ENCODE measurements at places on chromosomes 6 and 20.

DNA sequence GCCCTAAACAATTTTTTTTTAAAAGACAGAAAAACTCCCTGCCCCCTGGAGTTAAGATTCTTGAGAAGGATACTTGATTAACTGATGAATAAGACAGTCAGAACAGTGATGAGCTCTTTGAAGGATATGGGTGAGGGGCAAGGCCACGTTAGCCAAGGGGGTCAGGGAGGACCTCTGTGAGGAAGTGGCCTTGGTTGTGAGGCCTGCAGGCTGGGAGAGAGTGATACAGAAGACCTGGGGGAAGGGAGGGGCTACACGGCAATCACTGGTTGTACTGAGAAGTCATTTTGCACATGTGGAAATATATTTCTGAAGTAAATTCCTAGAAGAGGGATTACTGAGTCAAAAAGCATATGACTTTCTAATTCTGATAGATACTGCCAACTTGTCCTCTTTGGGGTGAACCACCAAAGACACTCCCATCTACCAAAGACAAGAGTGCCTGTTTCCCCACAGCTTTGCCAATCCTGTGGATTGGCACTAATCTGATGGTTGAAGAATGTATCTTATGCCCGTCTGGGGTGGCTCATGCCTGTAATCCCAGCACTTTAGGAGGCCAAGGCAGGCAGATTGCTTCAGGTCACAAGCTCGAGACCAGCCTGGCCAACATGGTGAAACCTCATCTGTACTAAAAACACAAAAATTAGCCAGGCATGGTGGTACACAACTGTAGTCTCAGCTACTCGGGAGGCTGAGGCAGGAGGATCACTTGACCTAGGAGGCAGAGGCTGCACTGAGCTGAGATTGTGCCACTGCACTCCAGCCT is 22.3 kb upstream of the BCAS4 start:
- no peak for DNase-seq

DNA sequence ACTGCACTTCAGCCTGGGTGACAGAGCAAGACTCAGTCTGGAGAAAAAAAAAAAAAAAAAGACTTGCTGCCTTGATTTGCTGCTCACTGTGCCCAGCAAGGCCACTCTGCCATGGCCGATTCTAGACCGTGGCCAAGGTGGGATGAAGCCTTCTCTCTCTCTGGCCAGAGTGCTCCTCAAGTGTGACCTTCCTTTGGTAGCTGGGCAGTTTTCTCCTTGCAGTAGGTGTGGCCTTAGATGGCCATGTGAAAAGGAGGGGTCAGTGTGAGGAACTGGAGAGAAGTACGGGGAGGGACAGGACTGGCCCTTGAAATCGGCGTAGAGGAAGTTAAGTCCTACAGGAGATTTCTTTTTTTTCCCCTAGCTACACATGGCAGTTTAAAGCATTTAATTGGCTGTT is 272.0 kb downstream of the ARID1B start:
- DNase-seq, result no peak

GRCh38 chr6:145087034-145087433 is 648.3 kb downstream of the EPM2A start:
- no peak for DNase-seq

DNA sequence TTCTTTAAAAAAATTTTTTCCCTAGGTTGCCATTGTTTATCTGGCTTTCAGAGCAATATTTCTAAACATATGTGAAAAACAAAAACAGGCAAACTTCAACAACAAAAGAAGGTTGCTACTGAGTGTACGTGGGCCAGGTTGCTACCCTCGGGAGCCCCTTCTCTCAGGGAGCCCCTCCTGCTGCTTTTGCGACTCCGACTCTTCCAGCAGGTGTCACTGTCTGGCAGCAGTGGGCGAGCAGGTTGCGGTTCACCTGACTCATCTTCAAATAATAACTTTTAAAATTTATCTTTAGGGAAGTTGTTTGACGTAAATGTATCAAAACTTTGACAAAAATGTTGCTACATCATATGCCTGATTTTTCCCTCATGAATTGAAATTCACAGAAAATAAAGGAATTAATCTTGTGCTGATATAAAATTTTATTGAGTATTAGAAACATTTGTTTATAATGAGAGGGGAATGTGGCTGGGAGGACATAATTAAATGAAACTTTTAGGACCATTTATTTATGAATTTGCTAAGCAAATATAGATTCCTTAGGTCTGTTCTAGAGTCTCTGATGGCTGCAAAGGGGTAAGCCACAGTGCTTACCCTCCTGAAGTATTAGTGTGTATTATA is 138.8 kb downstream of the HIVEP1 start:
- DNase-seq, result no peak

GRCh38 chr6:90066697-90067096 is 172.4 kb downstream of the GJA10 start:
- DNase-seq, result no peak

GRCh38 chr20:2224368-2224639 is 71.5 kb upstream of the TGM3 start:
- DNase-seq, result no peak

GRCh38 chr20:64047046-64047389 is 2.4 kb downstream of the SOX18 start:
- DNase-seq, result no peak

GRCh38 chr6:107122748-107123147 is 7.4 kb upstream of the BEND3 start:
- DNase-seq, result no peak

DNA sequence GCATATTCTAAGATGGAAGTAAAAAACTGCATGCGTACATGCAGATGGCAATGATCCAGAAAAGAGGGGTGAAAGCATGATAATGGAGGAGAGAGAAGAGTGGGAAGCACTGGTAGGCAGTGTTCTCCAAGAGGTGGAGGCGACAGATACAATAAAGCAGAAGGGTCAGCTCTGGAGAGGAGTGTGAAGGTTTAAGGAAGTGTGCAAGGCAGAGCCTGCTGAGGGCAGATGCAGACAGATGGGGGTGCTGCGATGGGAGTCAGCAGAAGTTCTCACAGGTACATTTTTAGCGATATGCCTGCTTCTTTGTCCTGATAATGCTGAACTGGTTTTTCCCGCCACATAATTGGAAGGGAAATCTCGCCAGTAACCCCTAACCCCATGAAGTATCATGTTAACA is 81.1 kb upstream of the C6orf118 start:
- DNase-seq, result no peak

DNA sequence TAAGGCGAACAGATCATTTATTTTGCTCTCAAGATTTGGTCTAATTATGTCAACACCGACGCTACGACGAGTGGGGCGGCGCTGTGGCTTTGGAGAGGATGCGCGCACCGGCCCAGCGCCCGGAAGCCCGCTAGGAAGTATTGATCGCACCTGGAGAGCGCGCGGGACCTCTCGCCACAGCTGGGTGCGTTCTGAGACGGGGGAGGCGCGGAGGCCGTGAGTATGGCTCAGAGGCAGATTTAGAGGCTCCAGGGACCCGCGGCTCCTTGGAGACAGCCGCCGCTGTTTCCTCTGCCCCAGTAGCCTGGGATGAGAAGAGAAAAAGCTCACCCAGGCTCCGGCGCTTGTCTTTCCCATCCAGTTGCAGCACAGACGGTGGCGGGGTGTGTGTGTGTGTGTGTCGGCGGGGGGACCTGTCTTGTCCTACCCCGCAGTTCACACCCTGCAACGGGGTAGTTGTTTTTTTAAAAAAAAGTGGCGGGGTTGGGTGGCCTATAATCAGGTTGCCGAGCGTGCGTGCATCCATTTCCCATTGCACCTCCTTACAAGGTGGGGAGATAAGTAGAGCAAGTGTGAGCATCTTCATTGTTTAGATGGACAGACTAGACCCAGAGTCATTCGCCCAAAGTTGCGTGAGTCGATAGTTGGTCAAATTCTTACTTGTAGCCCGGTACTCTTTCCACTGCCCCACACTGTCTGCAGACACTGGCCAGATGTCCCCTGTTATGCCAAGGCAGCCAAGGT is 11.2 kb downstream of the TFAP2D start:
- no peak for DNase-seq

DNA sequence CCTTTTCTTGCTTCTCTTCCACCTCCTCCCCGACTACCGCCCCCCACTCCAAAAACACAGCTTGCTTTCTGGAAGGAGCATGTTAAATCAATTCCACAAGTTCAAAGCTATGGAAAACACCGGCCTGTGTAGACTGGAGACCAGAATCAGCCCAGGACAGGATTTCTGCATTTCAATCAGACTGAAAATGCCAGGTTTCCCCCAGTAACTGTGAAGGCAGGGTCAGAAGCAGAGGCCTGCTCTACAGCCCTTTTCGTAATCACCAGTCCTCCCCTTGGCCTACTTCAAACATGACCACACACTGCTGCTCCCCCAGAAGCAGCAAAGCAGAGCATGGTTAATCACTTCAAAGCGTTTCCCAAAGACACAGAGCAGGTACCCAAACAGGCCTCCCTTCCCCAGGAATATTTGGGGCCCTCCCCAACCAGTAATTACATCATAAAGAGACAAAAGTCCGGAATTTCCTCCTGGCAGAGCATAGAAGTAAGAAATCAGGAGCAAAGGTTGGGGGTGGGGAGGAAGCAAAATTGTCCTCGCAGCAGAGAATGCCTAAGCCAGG is 38.4 kb downstream of the ZMYND8 start:
- DNase-seq, result no peak

DNA sequence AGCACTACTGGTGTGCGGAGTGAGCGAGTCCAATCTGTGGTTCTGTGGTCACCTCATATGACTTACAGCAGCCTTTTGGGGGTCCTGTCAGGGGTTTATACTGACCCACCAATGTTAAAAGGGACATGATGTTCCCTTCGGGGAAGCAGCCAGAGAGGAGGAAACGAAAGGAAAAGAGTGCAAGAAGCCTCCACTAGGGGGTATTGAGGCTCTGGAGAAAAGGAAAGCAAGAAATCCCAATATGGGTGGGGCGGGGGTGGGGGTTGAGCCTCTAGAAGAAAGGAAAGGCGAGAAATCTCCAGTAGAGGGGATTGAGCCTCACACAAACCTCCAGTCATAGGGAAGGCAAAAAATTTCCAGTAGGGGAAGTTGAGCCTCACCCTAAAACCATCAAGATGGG is 249.3 kb upstream of the ECI2 start:
- DNase-seq, result no peak

DNA sequence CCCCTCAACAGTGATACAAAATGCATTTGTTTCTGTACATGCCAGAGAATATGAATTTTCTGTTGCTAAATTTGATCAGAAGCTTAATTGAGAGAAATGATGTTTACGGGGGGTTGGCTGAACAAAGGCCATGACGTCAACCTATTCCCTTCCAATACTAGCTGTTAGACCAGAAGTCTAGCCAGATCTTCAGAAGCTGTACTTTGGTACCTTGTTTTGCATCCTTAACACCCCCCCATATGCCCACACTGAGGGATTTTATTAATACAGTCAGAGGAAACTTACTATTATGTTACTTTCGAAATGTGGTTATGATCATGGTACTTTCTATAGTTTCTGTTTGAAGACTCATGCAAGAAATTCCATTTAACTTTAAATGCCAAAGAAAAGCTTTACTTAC is 3.1 kb downstream of the NCOA7 start:
- DNase-seq, result no peak

DNA sequence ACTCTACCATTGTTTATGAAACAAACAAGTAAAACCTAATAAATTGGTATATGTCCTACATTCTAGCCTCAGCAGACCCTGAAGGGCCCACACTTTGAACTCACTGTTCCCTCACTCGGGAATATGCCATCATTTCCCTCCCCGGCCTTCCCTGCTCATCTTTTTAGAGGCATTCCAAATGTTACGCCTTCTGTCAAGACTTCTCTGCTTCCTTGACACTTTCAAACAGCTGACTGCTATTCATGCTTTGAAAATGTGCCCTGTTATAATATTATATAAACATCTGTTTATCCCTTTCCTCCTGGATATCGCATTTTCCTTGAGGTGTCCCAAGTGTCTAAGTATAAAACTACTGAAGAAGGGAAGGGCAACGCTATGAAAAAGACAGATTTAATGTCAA is 249.5 kb upstream of the THEMIS start:
- no peak for DNase-seq

DNA sequence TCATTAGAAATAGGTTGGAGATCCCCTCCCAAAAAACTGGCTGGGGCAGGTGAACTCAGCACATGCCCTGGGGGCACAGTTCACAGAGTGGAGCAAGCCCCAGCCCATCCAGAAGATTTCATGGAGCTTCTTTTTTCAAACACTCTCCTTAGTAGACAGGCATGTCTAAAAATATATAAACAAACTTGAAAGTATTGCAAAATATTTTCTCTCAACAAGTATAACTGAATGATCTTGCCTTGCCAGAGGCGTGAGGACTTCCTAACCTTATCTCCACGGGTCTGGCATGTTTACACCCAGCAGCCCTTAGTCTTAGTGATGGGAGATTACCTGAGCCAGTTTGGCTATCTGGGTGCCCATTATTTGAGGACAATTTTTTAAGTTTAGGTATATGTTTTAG is 107.1 kb downstream of the QRSL1 start:
- no peak for DNase-seq

GRCh38 chr6:46583081-46583480 is 69.5 kb downstream of the CYP39A1 start:
- no peak for DNase-seq

DNA sequence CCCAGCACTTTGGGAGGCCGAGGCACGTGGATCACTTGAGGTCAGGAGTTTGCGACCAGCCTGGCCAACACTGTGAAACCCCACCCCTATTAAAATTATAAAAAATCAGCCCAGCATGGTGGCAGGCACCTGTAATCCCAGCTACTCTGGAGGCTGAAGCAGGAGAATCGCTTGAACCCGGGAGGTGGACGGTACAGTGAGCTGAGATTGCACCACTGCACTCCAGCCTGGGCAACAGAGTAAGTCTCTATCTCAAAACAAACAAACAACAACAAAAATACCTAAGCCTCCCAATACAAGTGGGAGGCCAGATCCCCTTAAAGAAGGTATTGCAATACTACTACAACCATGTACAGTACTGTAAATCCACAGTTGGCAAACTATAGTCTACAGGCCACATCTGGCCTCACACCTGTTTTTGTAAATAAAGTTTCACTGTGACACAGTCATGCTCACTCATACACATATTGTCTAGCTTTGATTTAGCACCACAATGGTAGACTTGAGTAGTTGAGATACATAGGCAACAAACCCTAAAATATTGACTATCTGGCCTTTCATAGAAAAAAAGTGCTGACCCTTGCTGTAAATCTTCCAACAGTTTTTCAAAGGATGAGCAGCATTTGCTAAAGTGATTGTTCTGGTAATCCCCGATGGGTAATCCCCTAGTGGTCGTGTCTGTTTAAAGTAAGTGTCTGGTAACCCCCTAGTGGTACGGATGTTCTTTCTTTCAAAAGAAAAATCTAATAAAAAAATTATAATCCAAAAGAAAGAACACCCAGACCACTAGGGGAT is 202.0 kb downstream of the RNGTT start:
- DNase-seq, result no peak

DNA sequence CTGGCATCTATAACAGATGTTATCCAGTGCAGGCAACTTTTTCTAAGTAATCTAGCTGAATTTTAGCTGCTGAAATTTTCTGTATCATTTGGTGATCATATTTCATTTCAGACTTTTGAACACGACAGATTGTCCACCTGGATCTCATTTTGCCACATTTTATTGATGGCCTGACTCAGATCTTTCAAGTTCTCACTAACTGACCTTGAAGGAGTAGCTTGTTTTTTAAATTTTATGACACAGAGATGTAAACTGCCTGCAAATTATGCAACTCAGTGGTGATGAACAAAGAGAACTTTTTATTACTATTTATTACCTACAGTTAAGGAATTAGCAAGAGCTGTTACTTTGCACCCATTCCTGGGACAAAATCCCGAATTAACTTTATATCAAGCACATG is 366.4 kb downstream of the PAX1 start:
- DNase-seq, result no peak

- DNase-seq, result no peak
These were observed 76.2 kb downstream of the TSHZ2 start for GRCh38 chr20:53048387-53048786.
